ENCODE measurements at places on chromosomes 1 and 21.
A peak's percentile ranks its signal among the peaks of the same experiment; 100 is the strongest.

GRCh38 chr1:164718821-164719220 is 159.8 kb downstream of the PBX1 start:
- DNase-seq: no peak

GRCh38 chr1:172900376-172900997 is 150.3 kb downstream of the TNFSF18 start:
- DNase-seq: no peak

- DNase-seq: no peak
Observed at GRCh38 chr1:228986093-228986904, 251.0 kb downstream of the RHOU start.

- DNase-seq: no peak
Observed at GRCh38 chr1:83516369-83516768, 482.6 kb downstream of the TTLL7 start.

DNA sequence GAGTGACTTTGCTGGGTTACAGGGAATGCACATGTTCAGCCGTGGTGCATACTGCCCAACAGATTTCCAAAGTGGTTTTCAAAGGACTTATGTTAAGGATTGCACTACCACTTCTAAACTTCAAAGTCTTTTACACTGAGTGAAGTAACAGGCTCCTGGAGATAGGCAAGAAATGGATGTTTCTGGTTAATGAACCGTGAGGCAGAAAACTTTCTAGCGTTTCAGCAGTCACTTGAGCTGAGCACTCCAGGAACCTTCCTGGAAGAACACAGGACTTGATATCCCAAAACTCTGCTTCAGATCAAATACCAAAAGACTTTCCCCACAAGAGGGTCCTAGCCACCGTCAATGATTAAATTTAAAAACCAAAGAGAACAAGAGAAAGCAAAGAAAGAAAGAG is 74.3 kb upstream of the ATP1A1 start:
- DNase-seq: no peak

DNA sequence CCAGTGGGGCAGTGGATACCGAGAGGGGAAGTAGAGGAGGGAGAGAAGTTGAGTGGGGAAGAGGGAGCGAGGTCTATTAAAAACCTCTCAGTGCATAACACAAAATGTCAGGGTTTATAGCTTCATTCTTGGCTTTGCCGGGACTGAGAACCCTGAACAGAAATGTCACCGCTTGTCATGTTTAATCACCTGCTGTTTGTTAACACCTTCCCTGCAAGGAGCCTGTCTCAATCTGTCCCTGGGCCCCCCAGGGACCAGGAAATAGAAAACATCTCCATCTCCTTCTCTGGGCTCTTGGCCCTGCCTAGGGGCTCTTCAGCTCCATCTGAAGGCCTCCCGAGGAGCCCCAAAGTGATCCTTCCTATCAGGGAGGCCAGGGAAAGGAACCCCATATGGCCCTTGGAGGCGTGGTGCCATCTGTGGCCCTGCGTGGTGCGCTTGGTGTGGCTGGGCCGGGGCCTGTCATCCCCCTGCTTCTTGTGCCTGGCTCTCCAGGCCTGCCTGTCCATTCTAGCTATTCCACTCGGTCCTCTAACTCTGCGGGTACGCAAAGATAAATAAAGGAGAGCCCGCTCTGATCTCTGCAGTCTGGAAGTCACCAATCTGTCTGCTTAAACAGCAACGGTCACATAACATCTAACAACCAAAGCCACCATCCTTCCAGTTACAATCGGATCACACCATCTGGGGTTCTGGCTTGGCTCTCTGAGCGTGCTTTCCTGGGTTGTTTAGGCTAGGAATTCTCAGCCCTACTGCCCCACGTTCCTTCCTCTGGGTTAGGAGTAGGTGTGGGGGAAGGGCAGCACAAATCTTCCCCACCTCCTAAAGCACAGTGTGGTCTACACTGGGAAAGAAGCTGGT is 113.8 kb downstream of the CASZ1 start:
- no peak for DNase-seq

- DNase-seq: no peak
Observed at GRCh38 chr1:198352975-198353695, 187.3 kb downstream of the ATP6V1G3 start.

DNA sequence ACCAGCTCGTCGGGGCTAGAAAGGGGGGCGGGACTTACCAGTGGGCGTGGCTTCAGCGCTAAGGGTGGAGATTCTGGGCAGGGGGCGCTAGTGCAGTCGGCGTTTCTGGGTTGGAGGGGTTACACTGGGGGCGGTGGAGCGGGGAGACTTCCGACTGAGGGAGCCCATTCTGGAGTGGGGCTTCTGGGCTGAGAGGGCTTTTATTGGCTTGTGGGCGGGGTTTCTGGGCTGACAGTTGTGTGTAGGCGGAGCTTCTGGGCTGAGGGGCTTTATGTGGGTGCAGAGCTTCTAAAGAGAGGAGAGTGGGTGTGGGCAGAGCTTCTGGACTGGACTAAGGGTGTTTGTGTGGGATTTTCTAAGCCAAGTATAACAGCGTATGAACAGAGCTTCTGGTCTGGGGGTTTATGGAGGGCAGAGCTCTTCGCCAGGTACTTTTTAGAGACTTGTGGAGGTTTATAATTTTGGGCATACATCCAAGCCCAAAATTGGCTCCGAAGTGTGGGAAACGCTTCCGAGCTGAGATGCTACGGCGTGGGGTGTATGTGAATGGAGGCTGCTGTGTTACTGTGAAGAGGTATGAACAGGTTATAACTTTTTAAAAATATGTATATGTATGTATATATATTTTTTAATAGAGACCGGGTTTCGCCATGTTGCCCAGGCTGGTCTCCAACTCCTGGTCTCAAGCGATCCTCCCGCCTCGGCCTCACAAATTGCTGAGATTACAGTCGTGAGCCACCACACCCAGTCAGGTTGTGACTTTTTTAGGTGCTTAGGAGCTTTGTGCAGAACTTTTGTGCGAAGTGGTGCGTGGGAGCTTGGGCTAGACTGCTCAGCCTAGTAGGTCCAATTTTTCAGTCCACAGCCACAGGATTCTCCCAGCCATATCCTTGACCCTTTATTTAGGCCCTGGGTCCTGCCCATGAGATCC is 825 bp downstream of the TMEM39B start:
- no peak for DNase-seq

DNA sequence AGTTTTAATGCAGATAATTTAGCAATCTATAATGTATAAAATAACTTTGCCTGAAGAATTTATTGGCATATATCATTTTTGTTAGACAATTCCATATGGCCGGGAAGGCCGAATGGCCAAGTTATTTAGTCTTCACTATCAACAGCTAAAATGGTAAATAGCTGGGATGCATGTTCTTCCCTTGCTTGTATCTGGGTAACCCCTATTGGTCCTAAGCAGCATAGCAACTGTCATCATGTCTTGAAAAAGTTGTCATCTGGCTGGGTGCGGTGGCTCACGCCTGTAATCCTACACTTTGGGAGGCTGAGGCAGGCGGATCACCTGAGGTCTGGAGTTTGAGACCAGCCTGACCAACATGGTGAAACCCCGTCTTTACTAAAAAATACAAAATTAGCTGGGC is 340.0 kb upstream of the DPYD start:
- DNase-seq: no peak

GRCh38 chr1:218926631-218927030 is 247.0 kb upstream of the LYPLAL1 start:
- DNase-seq: no peak

DNA sequence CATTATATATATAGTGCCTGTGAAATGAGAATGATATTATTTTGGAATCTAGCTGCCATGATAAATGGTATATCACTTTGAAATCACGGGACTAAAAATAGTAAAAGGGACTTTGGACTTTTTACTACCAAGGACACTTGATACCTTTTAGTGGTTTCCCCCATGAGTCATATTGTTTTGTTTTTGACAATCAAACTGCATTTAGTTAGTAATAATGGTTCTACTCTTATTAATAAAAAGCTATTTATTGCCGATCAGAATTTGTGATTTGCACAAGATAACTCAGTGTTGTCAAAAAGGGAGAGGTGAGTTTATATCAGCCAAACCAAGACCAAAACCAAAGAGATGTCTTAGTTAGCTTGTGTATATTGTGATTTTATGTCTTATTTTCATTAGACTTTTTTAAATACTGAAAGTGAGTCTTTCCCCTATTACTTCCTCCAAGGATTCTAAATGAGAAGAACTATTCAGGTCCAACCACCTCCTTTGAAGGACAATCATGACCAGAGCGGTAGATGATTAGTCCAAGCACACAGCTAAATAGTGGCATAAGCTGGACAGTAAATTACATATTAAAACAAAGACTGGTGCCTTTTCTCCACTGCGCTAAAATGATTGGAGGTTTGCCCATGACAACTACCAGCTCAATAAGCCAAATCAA is 281.7 kb upstream of the ESRRG start:
- DNase-seq: no peak

DNA sequence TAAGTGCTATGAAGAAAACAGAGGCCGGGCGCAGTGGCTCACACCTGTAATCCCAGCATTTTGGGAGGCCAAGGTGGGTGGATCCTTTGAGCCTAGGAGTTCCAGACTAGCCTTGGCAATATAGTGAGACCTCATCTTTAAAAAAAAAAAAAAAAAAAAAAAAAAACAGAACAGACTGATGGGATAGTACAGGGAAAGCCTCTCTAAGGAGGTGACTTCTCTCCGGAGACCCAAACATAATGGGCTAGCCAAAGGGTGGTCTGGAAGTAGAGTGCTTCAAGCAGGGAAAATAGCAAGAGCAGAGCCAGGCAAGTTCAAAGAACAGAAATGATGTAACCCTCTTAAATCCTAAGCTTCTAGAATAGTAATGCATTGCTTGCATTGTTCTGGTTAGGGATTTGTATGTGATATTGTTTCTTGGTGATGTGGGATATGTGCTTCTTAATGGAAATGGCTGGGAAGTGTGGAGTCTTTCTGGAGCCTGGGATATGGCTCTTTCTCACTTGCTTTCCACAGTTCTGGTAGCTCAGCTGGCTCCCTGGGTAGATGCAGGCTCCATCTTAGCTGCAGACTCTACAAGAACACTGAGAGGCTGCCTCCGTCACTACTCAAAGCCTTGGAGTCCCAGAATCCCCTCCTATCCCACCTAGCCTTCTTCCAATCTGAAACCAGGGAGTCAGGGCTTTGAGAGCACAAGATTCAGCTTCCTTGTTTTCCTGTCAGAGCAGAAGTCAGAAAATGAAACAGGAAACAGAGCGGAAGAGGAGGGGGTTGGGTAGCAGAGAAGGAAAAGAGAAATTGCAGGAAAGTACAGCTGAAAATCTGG is 1.9 kb upstream of the PIGV start:
- no peak for DNase-seq

- no peak for DNase-seq
Observed at GRCh38 chr1:47013293-47013692, 10.2 kb upstream of the CYP4X1 start.

DNA sequence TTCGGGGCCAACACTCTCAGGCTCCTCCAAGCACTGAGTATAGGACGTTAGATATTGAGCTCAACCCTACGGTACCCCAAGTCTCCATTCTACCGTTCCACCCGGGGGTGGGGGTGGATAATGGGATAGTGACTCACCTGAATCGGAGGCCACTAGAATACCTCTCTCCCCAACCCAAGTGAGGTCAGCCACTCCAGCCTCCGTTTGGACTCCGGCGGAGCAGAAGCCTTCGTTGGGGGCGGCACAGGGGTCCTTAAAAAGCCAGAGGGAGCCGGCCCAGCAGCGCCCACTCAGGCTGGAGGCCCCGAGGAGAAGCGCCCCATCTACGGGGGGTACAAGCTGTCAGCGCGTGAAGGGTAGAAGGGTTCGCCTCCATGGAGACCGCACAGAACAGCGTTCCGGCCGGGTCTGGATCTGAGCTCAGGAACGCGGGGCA is 556 bp downstream of the WDR77 start:
- peak; percentile 33 for DNase-seq

DNA sequence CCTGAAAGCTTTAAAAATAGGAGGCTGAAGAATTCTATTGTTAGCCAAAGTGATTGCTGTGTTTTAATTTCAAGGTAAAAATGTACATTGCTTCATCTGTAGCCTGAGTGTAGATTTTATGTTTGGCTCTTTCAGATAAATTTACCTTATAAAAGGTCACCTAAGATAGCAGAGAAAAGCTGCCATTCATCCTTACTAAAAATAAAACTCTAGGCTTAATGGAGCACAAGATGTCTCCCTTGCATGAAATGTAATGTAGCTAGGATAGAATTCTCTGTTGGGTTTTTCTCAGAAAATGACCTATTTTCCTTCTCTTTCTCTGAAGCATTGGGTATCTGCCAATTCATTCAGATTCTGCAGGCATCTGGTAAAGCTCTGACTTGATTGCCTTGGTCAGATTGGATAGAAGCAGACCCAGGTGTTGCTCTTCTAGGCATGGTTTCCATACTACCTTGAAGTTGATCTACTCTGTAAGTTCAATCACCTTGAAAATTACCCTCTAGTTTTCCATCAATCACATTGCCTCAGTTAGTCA is 176.6 kb upstream of the GORAB start:
- no peak for DNase-seq

DNA sequence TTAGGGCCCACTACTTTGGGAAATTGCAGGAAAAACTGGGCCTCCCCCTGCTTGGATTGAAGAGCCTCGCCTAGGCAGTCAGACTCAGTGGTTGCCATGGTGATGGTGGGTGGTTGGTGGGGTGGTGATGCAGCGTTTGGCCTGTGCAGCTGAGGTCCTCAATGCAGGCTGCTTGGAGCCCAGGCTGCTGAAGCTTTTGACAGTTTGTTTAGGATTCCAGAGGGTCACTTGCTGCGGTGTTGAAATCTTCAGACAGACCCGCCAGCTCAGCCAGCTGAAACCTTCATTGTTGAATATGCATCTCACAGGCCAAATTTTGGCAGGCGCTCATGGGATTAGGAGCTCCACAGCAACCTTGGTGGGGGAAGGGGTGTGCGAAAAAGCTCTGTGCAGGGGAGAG is 67.9 kb downstream of the CACNA1E start:
- DNase-seq: no peak

- DNase-seq: no peak
Observed at GRCh38 chr1:156559797-156560385, 12.5 kb downstream of the IQGAP3 start.

- DNase-seq: no peak
Observed at GRCh38 chr1:211483896-211484612, 7.9 kb downstream of the RD3 start.

GRCh38 chr1:172966844-172967540 is 83.7 kb downstream of the TNFSF18 start:
- DNase-seq: peak; percentile 80

- no peak for DNase-seq
Observed at GRCh38 chr1:235652364-235652763, 2.8 kb upstream of the GNG4 start.

DNA sequence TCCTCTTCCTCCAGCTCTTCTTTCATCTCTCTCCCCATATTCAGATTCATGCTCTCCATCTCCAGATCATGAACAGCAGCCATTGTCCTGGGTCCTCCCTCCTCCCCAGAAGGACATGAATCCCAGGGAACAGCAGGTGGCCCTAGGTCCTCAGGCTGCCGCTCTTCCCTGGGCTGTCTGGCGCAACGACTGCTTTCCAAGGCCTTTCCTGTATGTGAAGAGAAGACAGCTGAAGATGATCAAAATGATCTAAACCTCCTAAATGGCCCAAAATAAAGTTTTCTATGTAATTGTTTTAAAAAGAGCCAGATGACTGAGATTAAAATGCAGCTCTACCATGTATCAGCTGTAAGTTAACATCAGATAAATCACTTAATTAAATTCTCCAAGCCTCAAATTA is 22.5 kb downstream of the RHBDL2 start:
- no peak for DNase-seq

- no peak for DNase-seq
Observed at GRCh38 chr1:167094690-167095089, 815 bp downstream of the STYXL2 start.

Measured in foreskin keratinocyte (primary cell).